ENCODE measurements at places on chromosomes 16 and 17. TPM values are rescaled to one million over a fixed set of nuclear protein-coding genes. Genes with fewer than 3 reads are reported as not detected.

SMTNL2 gene
- 1.1 TPM for total RNA-seq

NKIRAS2 gene
- 7.5 TPM for total RNA-seq

LPO gene
- total RNA-seq, result not detected

CD300H gene
- total RNA-seq, result not detected

HEATR3 gene
- total RNA-seq, result 16.9 TPM

TBC1D3 gene
- not detected for total RNA-seq

TNRC6A gene
- total RNA-seq, result 57.8 TPM

TPSG1 gene
- not detected for total RNA-seq

CA4 gene
- total RNA-seq, result not detected

LDHD gene
- 110 TPM for total RNA-seq

ARHGDIA gene
- total RNA-seq, result 435 TPM

PABPN1L gene
- total RNA-seq, result not detected

TLCD2 gene
- 8.1 TPM for total RNA-seq

GEMIN4 gene
- total RNA-seq, result 8.2 TPM

ATP2A3 gene
- 78.8 TPM for total RNA-seq

MAP3K3 gene
- total RNA-seq, result 13.4 TPM

MYLK3 gene
- not detected for total RNA-seq

TPSD1 gene
- 7.6 TPM for total RNA-seq

ZPBP2 gene
- not detected for total RNA-seq

PRRT2 gene
- 17.4 TPM for total RNA-seq

WNT3 gene
- total RNA-seq, result 0.29 TPM

SKAP1 gene
- total RNA-seq, result not detected

TSNAXIP1 gene
- total RNA-seq, result 1.2 TPM

SLFN14 gene
- total RNA-seq, result not detected

SYNGR3 gene
- not detected for total RNA-seq

ASGR1 gene
- 0.92 TPM for total RNA-seq

IRX3 gene
- 0.58 TPM for total RNA-seq

SNAI3 gene
- total RNA-seq, result not detected

KRTAP2-3 gene
- not detected for total RNA-seq

KCNH4 gene
- not detected for total RNA-seq

IRF8 gene
- 14.0 TPM for total RNA-seq

CYGB gene
- total RNA-seq, result 21.0 TPM

TMED6 gene
- 2.9 TPM for total RNA-seq

GCGR gene
- not detected for total RNA-seq

TXNDC17 gene
- 89.8 TPM for total RNA-seq

PRCD gene
- total RNA-seq, result 5.7 TPM

GPR179 gene
- not detected for total RNA-seq

ZNF423 gene
- total RNA-seq, result 3.5 TPM

C1QBP gene
- 126 TPM for total RNA-seq

C16orf82 gene
- total RNA-seq, result not detected

CHAD gene
- 0.45 TPM for total RNA-seq

CLEC10A gene
- not detected for total RNA-seq

HEATR9 gene
- not detected for total RNA-seq

CX3CL1 gene
- total RNA-seq, result not detected

STH gene
- not detected for total RNA-seq

PDP2 gene
- total RNA-seq, result 96.9 TPM

SMIM36 gene
- total RNA-seq, result not detected

ADGRG1 gene
- total RNA-seq, result 17.4 TPM

G6PC1 gene
- total RNA-seq, result not detected

MSL1 gene
- 73.0 TPM for total RNA-seq

CES5A gene
- not detected for total RNA-seq

TMEM100 gene
- total RNA-seq, result 14.6 TPM

TEX14 gene
- total RNA-seq, result not detected

KIF19 gene
- total RNA-seq, result not detected

NTN1 gene
- 9.0 TPM for total RNA-seq

All from stomach (tissue), 19 donors.